ENCODE measurements at places on chromosomes 13 and 19. TPM values are rescaled to one million over a fixed set of nuclear protein-coding genes. Genes with fewer than 3 reads are reported as not detected.

Gene ZNF534
- not detected for total RNA-seq

Gene MEIOSIN
- total RNA-seq: not detected

Gene ZNF808
- total RNA-seq: 32.4 TPM

Gene MYO9B
- 111 TPM for total RNA-seq

Gene POLR1D
- 191 TPM for total RNA-seq

Gene CALR3
- total RNA-seq: not detected

Gene CSNK1G2
- 51.9 TPM for total RNA-seq

Gene GAS6
- 0.25 TPM for total RNA-seq

Gene TSSK6
- 4.9 TPM for total RNA-seq

Gene C13orf42
- total RNA-seq: not detected

Gene CBLC
- total RNA-seq: not detected

Gene TMED1
- total RNA-seq: 15.0 TPM

Gene HCN2
- total RNA-seq: 0.18 TPM

Gene CGB1
- not detected for total RNA-seq
